ENCODE measurements at places on chromosomes 4 and X. TPM values are rescaled to one million over a fixed set of nuclear protein-coding genes. Genes with fewer than 3 reads are reported as not detected.
A peak's percentile ranks its signal among the peaks of the same experiment; 100 is the strongest.

HEPH gene
- 126 TPM for total RNA-seq

HSFX2 gene
- total RNA-seq = not detected

SOWAHB gene
- total RNA-seq = 1.2 TPM

OPRPN gene
- total RNA-seq = not detected

ELK1 gene
- total RNA-seq = 35.0 TPM

LDB2 gene
- total RNA-seq = 4.6 TPM

ETNPPL gene
- not detected for total RNA-seq

APBB2 gene
- 63.5 TPM for total RNA-seq

HERC5 gene
- total RNA-seq = 7.0 TPM

SLC4A4 gene
- 4.9 TPM for total RNA-seq

NPY1R gene
- total RNA-seq = 0.62 TPM

USP46 gene
- total RNA-seq = 43.1 TPM

FGA gene
- total RNA-seq = not detected

GRCh38 chr4:113899271-113900070, 80.0 kb downstream of the ARSJ start:
- DNase-seq = no peak

GRCh38 chr4:38179690-38180377, 219.6 kb downstream of the PTTG2 start:
- DNase-seq = peak; percentile 83

- DNase-seq = no peak
Observed at GRCh38 chrX:110310000-110310790, 7.7 kb downstream of the AMMECR1 start.

DNA sequence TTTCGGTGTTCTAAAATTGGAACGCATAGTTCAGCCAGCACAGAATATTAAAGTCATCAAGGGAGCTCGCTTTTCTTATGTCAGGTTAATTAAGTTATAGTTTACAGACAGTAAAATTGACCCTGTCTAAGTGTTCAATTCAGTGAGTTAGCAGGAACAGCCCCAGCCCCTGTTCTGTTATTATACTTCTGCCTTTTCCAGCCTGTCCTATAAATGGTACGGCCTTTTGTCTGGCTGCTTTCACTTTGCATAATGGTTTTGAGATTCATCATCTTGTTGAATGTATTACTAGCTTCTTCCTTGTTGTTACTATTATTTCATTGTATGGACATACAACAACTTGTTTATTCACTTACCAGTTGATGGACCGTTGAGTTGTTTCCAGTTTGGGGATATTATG, 9.5 kb downstream of the CXCL13 start:
- DNase-seq = no peak

- DNase-seq = no peak
Observed at GRCh38 chr4:54277691-54278090, 48.6 kb downstream of the PDGFRA start.

DNA sequence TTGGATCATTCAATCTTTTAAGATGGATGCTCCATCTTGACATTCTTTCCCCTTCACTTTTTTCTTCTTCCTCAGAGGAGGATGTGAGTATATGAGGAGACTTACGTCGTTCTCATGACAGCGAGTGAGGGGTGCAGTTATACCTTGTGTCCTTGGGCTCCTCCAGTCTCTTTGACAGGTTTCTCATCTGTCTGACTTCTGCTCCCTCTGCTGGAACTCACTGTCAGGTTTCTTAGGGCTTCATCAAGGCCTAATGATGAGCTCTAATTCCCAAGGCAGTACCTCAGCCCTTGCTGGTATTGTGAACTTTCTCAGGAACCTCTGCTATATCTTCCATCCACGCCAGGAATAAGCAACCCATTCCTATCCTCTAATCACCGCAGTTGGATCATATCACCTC, 237.8 kb upstream of the ADGRL3 start:
- DNase-seq = no peak

- no peak for DNase-seq
Observed at GRCh38 chrX:40863671-40864070, 128.3 kb upstream of the MED14 start.

DNA sequence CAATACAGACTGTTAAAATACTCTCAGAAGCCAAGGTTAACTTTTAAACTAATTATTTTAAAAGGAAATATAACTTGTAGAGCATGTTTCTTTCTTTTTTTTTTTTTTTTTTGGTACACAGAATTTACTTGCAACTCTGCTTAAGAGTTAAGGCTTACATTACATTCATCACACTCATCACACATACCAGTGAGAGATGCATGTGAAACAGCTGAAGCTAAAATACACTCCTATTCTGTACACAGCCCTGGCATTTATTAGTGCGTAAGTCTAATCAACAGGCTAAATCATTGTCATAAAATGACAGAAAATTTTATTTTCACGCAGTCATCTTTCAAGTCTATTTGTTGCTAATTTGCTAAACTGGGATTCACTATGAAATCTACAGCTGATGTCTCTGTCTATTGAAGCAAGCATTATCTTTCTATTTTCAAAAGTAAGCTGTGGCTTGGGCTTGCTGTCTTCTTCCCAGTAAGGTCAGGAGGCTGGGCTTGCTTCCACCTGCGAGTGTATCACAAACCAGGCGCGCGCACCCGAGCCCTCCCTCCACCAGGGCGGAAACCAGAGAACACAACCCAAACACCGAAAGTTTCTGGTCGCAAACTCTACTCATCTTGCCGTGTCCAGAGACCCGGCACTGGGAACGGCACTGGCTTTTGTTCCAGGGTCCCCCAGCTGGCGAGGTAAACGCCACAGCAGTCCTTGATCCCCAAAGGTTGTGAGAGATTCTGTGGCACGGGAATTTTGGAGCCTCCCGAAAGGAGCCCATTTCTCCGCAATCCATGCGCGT, 3.9 kb downstream of the MAML3 start:
- DNase-seq = peak; percentile 75

GRCh38 chrX:102846544-102847236, 90.4 kb upstream of the RAB40AL start:
- no peak for DNase-seq

DNA sequence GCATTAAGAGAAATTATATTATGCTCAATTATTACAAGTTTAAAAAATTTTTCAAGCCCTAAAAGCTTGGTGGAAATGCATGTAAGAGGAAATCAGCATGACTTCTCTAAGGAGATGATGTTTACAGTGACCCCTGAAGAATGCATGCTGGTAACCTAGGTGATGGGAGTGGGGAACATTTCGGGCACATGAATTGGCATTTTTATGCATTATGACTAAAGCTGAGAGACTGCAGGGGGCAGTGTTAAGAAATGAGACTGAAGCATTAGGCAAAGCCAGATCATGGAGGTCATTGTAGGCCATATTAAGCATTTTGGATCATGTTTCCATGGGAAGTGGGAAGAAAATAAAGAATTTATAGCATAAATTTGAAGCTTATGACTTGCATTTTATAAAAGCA, 421.3 kb downstream of the FAT4 start:
- no peak for DNase-seq

- no peak for DNase-seq
Observed at GRCh38 chr4:150681063-150681462, 99.1 kb downstream of the MAB21L2 start.

GRCh38 chr4:125116431-125116830, 198.3 kb upstream of the FAT4 start:
- DNase-seq = no peak

DNA sequence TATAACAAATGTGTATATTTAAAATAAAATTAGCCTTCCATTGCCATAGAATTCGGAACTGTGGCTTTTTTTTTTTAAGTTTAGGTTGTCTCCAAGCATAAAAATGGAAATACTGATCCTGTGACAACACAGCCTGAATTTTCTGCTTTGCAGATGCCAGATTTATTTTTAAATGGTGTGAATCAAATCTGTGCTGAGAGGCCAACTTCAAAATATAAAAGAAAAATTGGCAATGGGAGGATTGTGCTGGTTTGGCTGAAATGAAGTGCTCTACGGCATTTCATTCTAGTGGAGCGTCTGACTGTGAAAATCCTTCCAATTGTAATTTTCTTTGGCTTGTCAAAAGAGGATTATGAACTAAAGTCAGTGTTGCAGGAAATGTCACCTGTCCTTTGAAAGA, 580.3 kb upstream of the ZFP42 start:
- no peak for DNase-seq

DNA sequence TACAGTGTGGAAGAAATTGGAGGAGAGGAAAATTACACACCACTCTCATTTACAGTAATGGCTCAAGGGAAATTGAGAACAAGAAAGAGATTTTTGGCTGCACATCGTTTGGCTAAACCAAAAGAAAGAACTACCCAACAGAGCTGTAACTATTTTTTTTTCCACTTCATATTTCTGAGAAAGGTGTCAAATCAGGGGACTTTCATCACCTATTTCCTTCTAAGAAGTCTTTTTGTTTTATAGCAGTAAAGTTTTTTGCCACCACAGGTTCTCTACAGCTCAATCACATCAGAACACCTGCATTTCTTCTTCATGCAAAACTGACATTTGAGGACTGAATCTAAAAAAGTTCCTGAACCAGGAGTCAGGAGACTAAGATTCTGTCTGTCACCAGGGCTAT, 57.5 kb upstream of the TNIP3 start:
- DNase-seq = no peak

- DNase-seq = no peak
Observed at GRCh38 chr4:77120886-77121508, 36.0 kb upstream of the CCNG2 start.

DNA sequence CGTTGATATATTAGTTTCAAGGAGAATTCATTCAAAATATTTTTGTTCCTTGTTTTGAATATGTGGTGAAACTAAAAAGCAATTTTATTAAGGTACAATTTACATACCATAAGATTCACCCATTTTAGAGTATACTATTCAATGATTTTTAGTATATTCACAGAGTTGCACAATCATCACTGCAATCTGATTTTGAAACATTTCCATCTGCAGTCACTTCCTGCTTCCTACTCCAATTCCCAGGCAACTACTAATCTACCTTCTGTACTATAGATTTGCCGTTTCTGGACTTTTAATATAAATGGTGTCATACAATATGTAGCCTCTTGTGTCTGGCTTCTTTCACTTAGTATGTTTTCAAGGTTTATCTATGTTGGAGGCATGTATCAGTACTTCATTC, 71.3 kb downstream of the SLC9A7 start:
- DNase-seq = no peak

GRCh38 chr4:176601124-176601523, 191.6 kb downstream of the VEGFC start:
- DNase-seq = no peak

GRCh38 chr4:86595426-86595805, 1.3 kb downstream of the PTPN13 start:
- no peak for DNase-seq
